KG1 (cell line): ENCODE measurements at places on chromosomes 6 and 20.

DNA sequence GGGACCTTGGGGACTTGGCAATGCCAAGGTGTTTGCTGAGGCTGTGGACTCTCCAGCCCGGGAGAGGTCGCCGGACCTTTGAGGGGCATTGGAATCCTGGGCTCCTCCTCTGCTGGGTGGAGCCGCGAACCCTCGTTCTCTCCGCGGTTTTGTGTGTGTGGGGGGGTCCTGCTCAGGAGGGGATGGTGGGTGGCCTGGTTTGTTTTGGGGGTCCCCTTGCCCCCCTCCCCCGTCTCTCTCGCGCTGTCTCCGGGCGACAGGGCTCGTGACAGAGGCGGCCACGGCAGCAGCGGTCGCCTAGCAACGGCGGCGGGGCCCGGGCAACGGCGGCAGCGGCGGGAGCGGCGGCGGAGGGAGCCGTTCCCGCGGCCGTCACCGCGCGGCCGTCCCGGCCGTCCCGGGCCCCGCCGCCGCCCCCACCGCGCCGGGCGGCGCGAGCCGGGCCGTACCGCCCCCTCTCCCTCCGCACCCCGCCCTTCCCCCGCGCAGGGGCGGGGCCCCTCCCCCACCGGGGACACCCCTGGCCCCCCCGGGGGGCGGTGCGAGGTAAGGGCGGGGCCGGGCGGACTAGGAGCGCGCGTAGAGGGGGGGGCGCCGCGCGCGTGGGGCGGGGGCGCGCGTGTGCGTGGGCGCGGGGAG lies 7.8 kb downstream of the SYNGAP1 start:
- no peak for DNase-seq

- no peak for DNase-seq
These were observed 1.3 kb downstream of the RNF146 start for GRCh38 chr6:127267646-127268625.

DNA sequence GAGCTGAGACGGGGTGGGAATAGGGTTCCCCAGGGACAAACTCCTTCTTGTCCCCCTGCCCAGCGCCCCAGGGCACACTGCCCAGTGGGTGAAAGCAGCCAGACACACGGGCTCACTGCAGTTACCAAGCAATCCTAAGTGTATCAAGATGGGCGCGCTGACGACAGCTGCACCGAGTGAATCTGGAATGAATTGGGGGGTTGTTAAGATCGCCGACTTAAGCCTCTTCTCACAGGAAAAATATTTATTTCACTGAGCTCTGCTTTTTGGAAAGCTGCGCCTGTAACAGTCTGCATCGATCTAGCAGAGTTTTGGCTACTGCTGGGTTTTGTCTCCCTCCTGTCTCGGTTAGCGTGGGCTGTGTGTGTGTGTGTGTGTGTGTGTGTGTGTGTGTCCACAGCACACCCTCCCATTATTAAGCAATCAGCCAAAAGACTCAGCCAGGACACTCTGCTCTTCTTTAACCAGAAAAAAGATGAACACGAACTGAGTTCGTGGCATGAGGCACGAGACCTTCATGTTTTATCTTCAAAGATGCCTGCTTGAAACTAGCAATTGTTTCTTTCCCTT lies 35.9 kb downstream of the RIPOR3 start:
- DNase-seq = no peak

DNA sequence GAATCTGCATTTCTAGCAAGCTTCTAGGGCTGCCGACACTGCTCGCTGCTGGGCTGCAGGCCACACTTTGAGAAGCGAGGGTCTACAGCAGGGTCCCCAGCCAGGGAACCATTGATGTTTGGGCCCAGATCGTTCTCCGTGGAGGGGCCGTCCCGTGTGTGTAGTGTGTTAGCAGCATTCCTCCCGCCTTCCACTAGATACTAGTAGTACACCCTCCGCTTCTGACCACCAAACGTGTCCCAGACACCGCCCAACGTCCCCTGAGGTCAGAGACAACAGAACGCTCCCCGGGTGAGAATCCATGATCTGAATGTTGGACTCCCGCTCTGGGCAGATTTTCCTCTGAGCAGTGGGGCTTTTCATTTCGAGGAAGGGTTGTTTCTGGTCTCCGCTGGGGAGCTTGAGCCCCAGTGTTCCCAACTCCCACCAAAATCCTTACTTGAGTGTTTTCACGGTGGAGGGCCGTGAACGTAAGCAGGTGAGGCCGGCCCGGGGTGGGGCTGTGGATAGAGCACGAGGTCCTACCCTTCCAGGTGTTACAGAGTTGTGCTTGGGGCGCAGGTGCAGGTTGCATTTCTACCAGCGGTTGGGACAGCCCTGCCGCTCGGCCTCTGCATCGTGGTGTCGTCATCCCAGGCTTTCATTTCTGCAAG lies 124.6 kb downstream of the SYCP2 start:
- DNase-seq = no peak

GRCh38 chr6:24064106-24064505 lies 61.9 kb upstream of the NRSN1 start:
- no peak for DNase-seq
